Frontal cortex (tissue), 4 donors: ENCODE measurements at places on chromosomes 2 and 18.

DNA sequence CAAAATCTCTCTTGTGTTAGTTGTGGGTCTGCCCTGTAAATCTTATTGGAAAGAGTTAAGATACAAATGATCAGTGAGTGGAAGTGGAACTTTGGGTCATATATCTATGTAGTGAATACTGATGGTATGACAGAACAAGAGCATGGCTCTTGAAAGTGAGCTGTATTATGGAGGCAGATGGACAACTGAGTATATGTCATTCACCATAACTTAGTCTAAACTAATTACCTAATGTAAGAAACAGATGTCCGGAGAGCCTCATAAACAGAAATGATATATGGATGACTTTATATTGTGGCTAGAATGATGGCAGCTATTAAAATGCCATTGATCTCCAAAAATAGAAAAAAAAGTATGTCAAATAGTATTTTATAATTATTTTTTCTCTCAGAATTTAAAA is 72.4 kb downstream of the FASTKD2 start:
- DNase-seq = no peak

DNA sequence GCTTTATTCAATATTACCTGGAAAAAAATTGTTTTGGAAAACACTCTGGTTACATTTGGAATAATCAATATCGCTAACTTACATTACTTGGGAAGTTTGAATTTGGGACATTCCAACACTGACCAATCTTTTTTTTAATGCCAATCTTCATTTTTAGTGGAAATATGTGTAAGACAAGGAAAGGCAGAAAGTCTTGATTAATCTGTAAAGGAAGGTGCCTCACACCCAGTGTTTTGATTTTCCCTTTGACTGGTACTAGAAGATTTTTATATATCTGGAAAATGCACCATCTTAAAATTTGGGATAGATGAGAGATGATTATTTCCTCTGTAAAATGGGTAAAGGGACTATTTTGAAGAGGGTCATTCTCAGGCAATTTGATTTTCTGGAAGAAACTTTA is 879.2 kb upstream of the ZEB2 start:
- DNase-seq = no peak

- DNase-seq = no peak
Measured at GRCh38 chr2:229486673-229487072, 215.6 kb upstream of the PID1 start.

DNA sequence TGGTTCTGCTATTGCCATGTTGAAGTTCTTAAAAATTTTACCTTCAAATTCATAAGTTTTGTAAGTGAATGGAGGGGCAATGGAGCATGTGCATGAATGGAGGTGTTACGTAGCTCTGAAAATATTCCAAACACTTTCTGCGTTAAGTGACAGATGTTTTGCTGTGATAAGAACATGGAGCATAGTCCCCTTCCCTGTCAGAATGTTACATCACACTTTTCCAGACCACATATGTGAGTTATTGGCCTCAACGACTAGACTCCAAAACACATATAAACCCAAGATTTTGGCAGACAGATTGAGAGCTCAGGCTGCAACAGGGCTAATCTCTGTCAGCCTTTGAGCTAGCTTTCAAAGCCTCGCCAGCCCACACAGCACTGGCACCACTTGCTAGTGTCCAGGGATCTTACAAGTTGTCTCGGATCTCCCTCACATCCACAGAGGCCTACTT is 27.2 kb upstream of the MFSD6 start:
- no peak for DNase-seq

GRCh38 chr2:117985092-117985491 is 28.8 kb downstream of the CCDC93 start:
- no peak for DNase-seq
